ENCODE measurements at places on chromosomes 6 and 20. TPM values are rescaled to one million over a fixed set of nuclear protein-coding genes. Genes with fewer than 3 reads are reported as not detected.

Gene ECT2L
- total RNA-seq, result 0.45 TPM

Gene EHMT2
- total RNA-seq, result 65.1 TPM

Gene PLN
- 0.45 TPM for total RNA-seq

Gene SLC22A7
- total RNA-seq, result 0.36 TPM

Gene FBXL4
- 29.5 TPM for total RNA-seq

Gene SIRPB1
- 0.73 TPM for total RNA-seq

Gene HMGCLL1
- 35.2 TPM for total RNA-seq
